ENCODE measurements at places on chromosomes 11 and 22.
A peak's percentile ranks its signal among the peaks of the same experiment; 100 is the strongest.

DNA sequence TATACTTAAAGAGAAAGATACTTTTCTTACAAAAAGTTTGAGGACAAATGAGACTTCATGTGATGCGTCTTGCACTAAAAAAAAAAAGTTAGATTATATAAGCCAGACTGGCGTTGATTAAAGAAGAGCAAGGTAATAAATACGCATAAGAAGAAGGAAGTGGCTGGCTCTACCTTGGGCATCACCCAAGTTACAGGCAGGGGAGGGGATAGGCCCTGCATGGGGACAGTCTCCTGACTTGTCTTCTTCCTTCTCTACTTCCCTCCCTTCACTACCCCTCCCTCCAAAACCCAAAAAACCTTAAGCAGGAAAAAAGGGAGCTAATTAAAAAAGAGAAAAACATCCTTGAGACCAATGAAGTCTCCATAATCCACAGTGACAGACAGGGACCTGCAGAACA, 22.3 kb upstream of the TMA7B start:
- no peak for DNase-seq

GRCh38 chr11:85531191-85531897, 95.8 kb downstream of the DLG2 start:
- no peak for DNase-seq

DNA sequence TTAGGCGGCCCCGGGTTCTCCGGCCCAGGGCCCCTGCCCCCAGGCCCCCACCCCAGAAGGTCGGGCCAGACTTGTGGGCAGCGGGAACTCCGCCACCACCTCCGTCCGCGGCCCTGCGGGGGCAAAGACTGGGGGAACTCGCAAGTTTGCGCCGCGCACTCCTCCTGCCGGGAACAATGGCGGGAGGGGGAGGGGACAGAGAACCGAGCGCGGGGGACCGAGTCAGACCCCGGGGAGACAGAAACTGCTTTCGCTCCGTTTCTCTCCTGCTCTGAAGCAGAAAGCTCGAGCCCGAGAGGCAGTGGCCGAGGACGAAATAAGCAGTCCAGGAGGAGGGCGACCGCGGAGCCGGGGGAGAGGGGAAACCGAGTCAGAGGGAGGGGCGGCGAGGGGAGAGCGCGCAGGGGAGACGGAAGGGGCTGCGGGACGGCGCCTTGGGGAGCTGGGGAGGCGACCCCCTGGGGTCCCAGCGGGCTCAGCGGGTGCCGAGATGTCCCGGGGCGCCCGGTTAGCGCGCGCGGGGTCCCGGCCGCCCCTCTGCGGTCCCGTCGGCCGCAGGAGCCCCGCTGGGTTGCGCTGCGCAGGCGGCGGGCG, 555 bp downstream of the TP53I11 start:
- peak; percentile 53 for DNase-seq

- no peak for DNase-seq
These were observed 21.4 kb downstream of the PANX1 start for GRCh38 chr11:94150056-94150455.

DNA sequence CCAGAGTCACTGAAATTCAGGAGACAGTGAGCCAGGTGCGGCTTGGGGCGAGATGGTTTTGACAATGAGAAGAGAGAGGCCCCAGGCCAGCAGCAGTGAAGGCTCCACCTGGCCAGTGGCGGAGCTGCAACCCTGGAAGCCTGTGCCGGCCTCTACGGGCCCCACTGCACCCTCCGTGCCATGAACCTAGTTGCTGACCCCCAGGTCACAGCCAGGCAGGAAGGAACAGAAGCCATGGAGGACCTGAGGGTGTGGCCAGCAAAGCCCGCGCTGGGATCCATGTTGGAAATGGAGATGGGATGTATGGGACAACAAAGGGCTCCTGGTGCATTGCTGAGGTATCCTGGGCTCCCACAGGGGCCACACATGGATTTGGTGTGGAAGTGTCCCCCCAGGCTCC, 1528.5 kb downstream of the BRD1 start:
- no peak for DNase-seq

GRCh38 chr11:75135021-75135650, 15.8 kb upstream of the SLCO2B1 start:
- no peak for DNase-seq

DNA sequence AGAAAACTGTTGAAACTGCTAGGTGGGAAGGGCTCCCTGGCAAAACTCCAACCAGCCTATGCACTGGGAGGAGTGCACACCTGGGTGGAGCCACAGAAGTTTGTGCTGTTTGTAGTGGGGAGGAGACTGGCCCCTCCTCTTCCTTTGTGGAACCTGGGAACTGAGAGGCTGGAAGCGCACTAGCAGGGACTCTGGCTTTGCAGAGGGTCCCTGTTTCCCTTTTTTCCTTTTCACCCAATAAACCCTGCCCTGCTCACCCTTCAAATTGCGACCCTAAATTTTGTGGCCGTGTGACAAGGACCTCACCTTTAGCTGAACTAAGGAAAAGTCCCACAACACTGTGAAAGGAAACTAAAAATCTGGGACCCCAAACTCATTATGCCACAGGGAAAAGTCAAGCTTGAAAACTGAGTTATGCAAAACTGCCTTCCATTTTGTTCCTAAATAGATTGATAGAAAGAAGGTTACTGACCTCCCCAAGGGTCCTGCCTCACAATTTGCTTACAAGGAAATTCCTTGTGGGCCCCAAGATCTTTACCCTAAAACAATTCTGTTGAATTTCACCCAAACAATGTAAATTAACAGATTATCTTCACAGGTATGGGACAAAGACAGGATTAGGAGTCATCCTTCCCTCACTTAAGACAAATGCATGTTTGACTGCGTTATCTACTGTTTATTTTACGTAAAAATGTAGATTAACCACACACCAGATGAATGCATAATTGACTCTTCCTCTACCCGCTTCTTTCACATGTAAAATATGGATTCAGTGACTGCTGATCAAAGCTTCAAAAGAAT, 81.0 kb downstream of the SLC36A4 start:
- DNase-seq: peak; percentile 23

- peak; percentile 66 for DNase-seq
These were observed 615 bp downstream of the STT3A start for GRCh38 chr11:125593114-125593820.

- DNase-seq: no peak
These were observed 26.1 kb downstream of the SNX19 start for GRCh38 chr11:130890039-130890745.

GRCh38 chr11:101126551-101127196, 2.9 kb downstream of the PGR start:
- peak; percentile 15 for DNase-seq

- DNase-seq: peak; percentile 62
These were observed 201.5 kb downstream of the TBC1D22A start for GRCh38 chr22:46963672-46964545.

DNA sequence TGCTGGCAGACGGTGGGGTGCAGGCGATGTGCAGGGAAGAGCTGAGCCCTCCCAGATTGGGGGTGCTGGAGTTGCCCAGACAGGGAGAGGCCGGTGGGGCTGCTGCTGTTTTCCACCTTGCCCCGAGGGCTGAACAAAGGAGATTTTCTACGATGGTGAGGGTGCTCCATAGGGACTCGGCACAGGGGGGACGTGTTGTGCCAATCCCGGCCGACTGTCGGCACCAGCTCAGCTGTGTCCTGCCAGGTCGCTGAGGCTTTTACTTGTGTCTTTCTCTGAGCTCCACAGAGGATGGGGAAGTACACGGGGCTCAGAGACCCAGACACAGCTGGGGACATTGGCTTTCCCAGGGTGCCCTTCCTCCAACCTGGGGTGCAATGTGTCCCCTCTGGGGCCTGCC, 816.8 kb downstream of the BRD1 start:
- DNase-seq: no peak

GRCh38 chr11:115720602-115721245, 216.5 kb upstream of the CADM1 start:
- no peak for DNase-seq

GRCh38 chr11:36088266-36088972, 144.6 kb downstream of the LDLRAD3 start:
- no peak for DNase-seq

GRCh38 chr11:43516316-43516850, 157.7 kb downstream of the TTC17 start:
- no peak for DNase-seq

DNA sequence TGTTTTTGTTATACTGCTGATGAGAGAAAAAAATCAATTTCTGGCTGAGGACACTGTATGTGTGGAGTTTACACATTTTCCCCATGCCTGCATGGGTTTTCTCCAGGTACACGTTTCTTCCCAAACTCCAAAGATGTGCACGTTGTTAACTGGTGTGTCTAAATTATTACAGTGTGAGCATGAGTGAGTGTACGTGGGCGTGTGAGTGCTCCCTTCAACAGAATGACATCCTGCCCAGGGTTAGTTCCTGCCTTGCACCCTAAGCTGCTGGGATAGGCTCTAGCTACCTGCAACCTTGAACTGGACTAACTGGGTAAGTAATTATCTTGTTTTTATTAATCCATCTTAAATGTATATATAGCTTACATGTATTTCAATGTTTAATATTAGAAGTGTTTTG, 5.5 kb downstream of the NPAT start:
- no peak for DNase-seq

GRCh38 chr22:30751529-30751928, 56.9 kb downstream of the OSBP2 start:
- no peak for DNase-seq

DNA sequence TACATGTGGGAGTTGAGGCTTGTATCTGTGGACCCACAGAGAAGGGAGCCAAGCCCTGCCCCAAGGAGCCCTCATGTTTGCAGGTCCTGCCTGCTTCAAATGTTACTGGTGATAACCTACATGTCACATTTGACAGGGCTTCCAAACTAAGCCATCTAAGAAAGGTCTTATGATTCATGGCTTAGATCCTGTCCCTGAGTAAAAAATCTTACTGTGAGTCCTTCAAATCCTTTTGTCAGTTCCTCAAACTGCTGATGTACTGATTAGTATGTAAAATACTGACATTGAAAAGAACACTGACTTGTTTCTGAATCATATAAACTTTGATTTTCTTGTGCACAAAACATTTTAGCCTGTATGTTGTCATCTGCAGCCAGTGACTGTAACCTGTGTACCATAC, 1.0 kb upstream of the PANX1 start:
- no peak for DNase-seq

GRCh38 chr11:75242722-75243600, 2.4 kb downstream of the TPBGL start:
- peak; percentile 50 for DNase-seq

DNA sequence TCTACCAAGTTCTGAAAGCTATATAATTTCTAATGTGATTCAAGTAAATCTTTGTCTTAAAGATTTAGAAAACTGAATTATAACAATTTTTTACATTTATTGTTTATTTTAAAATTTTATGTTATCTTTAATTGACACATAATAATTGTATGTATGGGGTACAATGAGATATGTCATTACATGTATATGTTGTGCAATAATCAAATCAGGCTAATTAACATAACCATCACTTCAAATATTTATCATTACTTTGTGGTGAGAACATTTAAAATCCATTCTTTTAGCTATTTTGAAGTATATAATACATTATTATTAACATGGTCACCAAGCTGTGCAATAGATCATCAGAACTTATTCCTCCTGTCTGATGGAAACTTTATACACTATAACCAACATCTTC, 181.1 kb downstream of the DDX10 start:
- DNase-seq: no peak

DNA sequence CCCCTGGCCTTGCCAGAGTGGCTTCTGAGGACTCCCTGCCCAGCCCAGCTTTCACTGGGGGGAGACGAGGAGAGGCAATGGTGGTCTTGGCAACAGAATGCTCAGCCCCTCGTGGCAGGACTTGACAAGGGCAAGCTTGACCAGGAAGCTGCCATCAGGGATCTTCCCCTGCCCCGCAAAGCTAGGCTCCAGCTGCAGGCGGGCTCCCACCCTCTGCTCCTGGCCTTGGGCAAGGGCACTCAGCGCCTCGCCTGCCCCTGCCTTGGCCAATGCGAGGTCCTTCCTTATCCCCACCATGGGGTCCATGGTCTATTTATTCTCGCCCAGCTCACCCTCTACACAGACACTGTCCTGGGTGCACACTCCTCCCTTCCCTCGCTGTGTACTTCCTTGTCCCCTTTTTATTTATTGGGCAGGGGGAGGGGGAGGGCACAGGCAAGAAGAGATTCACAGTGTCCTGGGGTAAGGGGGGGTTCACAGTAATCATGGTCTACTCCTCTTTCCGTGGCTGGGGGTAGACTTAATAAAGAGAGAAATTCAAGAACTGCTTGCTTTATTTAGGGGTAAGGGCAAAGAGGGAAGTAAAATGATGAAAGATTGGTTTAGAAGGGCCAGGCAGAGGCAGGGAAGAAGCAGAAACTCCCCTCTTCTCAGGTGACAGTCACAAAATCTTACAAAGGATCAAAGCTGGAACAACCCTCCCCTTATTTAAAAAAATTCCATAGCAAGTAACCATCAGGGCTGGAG, 1.6 kb downstream of the GPHA2 start:
- DNase-seq: no peak

- no peak for DNase-seq
These were observed 25.9 kb downstream of the MCAM start for GRCh38 chr11:119290894-119291497.

DNA sequence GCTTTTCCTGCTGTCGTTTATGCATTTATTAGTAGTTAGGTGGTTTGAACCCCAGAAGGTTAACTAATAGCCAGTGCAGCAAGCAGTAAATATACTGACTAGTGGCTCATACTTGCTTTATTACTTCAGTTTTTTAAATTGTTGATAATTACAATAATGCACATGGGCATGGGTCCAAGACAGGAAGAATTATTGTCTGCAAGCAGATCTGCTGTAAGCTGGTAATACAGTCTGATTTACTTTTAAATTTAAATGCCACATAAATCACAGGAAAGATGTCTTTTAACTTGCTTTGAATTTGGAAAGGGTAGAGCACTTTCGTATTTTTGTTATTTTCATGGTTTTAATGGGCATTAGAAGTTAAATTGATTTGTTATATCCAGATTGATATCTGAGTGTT, 27.1 kb downstream of the APLP2 start:
- no peak for DNase-seq

DNA sequence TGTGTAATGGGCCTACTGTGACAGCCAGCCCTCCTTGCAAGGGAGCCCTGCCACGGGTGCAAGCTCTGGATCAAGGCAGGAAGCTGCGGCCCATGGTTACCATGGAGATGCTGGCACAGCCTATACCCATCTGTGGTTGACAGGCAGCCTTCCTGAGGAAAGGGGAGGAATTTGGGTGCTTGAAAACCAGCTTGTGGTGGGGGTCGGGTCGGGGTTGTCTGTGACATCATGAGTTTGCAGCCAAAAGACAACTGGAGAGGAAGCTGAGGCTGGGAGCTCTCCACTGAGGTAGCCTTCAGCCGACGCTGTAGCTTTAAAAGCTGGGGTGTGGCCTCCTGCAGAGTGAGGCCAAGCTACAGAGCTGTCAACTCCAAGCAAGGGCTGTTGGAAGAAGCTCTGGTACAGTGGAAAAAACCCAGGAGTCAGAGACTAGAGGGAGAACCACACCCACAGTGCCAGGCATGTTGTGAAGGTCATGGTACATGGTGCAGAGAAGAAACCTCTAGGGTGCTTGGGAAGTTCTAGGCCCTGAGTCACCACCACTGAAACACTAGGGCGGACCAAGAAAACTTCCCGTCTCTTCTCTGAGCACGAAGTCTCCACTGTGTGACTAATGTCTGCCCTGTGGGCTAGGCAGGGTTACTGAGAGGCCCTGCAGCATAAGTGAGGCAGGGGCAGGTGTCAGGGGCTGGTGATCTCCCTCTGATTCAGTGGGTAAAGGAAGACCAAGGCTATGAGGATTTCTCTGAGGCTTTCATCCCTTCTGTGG, 10.8 kb upstream of the LDHA start:
- peak; percentile 58 for DNase-seq

- DNase-seq: no peak
These were observed 8.7 kb upstream of the TBC1D22A start for GRCh38 chr22:46753761-46754109.

GRCh38 chr11:2933375-2934020, 4.3 kb upstream of the PHLDA2 start:
- DNase-seq: peak; percentile 97
